IPS DF 6.9 (cell line): ENCODE measurements at places on chromosomes 5 and 9.

DNA sequence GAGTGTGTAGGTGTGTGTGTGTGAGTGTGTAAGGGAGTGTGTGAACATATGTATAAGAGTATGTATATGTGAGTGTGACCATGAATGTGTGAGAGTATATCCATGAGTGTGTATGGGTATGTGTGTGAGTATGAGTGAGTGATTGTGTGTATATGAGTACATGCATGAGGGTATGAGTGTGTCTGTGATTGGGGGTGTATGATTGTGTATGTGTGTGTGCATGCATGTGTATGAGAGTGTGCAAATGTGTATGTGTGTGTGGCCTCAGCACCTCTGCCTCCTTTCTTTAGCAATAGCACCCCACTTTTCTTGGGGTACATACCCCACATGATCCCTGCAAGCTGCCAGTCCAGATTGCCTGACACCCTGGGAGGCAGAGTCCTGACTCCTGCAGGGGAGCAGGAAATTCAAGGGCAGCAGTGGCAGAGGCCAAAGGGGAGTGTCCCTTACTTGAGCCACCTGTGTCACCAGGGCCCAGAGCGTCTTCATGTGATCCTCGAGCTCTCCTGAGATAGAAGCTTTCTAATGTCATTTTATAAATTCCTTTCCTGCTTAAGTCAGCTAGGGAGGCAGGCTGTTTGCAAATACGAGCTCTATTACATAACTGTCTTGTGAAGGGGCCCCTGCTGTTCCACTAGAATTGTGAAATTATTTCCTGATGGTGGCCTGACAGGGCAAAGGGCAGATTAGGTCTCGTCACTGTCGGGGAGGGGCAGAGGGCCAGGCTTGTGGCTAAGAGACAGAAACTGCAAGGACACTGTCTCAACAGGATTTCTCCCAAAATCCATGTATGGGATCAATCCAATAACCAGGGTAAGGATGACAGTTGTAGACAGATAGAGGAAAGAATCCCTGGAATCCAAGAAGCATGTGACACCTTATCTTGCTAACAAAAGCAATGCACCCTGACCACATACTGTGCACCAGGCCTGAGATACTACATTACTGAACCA is 389.1 kb downstream of the GADD45G start:
- no peak for DNase-seq

GRCh38 chr5:62701036-62701435 is 122.4 kb downstream of the LRRC70 start:
- no peak for DNase-seq

GRCh38 chr5:89981878-89982773 is 427.4 kb downstream of the CETN3 start:
- DNase-seq, result no peak

DNA sequence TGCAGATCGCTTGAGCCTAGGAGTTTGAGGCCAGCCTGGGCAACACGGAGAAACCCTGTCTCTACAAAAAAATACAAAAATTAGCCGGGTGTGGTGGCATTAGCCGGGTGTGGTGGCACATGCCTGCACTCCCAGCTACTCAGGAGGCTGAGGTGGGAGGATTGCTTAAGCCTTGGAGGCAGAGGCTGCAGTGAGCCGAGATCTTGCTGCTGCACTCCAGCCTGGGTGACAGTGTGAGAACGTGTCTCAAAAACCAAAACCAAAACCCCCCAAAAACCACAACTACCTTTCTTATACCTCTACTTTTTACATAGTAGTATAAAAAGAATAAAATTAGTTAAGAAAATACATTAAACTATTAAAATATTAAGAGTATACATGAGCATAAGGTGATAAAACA is 121.2 kb downstream of the RAPGEF6 start:
- DNase-seq, result no peak

DNA sequence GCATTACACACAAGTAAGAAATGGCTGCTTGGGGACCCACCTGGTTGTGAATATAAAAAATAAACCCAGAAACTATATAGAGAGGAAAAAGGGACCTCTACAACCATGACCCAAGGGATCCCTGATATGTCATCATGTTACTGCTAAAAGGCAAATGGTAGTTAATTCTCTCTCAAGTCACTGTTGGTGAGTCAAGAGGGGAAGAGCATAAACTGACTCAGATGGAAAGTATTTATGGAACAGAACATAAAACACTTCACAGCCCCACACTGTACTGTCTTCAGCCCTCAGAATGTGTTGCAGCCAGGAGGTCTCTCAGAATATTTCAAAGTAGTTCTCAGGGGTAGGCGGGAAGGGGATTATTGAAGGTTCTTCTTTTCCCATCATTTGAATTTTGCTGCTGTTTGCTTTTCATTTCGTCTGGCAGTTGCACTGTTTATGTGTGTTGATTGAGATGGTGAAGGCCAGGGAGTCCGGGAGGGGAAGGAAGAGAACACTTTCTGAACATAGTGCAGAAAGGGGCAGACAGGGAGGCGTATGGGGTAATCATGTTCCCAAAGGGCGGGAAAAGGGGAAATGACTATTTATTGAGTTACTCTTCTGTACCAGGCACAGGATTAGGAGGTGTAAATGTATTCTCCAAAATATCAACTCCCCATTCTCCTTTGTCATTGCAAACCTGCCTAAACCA is 85.5 kb downstream of the TEK start:
- DNase-seq, result no peak

DNA sequence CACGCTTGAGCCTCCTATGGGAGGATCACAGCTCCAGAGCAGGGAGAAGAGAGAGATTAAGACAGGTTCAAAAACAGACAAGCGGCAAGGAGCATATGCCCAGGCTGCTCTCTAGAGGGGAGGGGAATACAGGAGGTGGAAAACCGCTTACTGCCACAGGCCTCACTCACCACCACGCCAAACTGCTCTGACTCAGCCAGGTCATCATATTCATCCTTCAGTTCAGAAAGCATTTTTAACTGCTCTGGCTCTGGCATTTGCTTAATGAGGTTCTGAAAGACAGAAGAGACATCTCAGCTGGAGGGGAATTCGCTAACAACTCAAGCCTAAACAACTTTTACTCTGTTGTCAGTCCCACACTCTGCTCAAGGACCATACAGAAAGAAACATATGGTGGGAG is 40.1 kb downstream of the PCDHGC5 start:
- DNase-seq, result no peak

- no peak for DNase-seq
Observed at GRCh38 chr5:105392710-105393149, 1830.1 kb upstream of the NUDT12 start.

GRCh38 chr5:6201631-6202030 is 176.7 kb downstream of the MED10 start:
- DNase-seq, result no peak

- DNase-seq, result no peak
Observed at GRCh38 chr5:158463938-158464337, 605.0 kb upstream of the CLINT1 start.

GRCh38 chr5:179964015-179964414 is 56.3 kb upstream of the TBC1D9B start:
- DNase-seq, result no peak

- DNase-seq, result no peak
Observed at GRCh38 chr9:133714606-133715294, 23.4 kb downstream of the SARDH start.

DNA sequence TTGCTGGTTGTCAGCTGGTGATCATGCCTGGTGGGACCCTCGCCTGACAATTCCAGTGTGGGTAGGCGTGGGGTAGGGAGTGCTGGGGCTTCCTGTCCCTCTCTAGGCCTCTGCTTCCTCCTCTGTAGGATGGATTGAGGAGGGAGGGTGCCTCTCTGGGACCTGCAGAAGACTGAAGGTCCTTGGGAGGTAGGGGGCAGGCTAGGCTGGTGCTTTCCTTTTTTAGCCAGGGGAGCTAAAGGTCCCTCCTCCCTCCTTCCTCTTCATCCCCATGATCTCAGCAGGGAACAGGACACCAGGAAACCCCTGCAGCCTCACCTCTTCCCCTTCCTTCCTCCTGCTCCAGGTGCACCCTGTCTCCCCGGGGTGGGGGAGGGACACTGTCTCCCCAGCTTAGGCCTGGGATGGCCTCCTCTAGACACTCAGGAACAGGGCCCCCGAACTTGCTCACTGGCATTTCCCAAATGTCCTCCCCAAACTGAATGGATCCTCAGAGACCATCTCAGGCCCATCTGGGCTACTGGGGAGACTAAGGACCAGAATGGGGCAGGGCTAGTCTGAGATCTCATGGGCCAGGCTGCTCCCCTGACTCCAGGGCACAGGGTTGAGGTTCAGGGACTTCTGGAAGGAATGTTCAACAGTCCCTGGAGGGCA is 8.4 kb downstream of the SH2D3C start:
- DNase-seq, result no peak

- no peak for DNase-seq
Observed at GRCh38 chr5:90968319-90968718, 409.7 kb downstream of the ADGRV1 start.

- DNase-seq, result no peak
Observed at GRCh38 chr5:141507387-141508091, 18.7 kb downstream of the PCDHGC5 start.

DNA sequence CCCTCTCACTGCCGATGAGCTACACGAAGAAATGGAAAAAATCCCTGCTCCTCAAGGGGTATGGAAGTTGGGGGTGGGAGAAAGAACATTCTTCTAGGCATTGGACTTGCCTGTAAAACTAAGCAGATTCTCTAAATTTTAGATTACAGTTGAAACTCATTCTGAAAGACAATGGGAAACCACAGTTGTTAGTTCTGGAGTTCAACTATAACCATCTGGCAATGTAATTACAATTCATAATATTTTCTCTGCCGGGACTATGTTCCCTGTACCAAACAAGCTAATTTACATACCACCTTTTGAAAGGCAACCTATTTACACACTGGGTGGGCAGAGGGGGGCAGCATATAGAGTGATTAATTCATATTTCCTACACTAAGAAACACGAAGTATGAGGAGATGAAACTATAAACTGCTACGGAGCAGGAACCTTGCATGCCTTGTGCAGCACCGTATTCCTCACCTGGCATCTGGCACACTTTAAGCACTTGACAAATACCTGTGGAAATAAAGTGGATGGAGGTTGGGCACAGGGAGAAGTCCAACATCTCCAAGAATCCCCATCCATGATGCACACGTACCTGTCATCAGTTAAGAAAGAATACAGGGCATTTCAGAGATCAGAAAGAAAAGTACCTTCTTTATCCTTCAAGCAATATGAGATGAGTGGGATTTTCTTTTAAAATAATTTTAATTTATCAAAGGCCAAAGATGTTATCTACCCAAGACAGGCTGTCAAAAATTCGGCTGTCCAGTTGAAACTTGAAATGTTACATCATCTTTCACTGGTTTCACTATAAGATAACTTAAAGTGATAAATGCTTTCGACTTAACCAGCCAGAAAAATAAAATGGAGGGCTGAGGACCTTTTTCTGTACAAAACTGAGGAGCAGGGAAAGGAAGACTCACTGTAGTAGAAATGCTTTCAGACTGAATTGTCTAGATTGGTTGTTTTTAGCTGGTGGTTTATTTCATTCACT is 54.2 kb downstream of the SSBP2 start:
- no peak for DNase-seq

GRCh38 chr9:137391411-137391754 is 31.6 kb downstream of the EXD3 start:
- no peak for DNase-seq

- no peak for DNase-seq
Observed at GRCh38 chr5:142998316-142999020, 228.3 kb downstream of the ARHGAP26 start.

- DNase-seq, result no peak
Observed at GRCh38 chr9:94908011-94908563, 181.6 kb downstream of the AOPEP start.

- DNase-seq, result no peak
Observed at GRCh38 chr5:167966979-167967378, 324.5 kb upstream of the WWC1 start.

GRCh38 chr5:148085977-148086705 is 22.4 kb downstream of the SPINK5 start:
- no peak for DNase-seq
